ENCODE measurements at places on chromosomes 4 and X.

DNA sequence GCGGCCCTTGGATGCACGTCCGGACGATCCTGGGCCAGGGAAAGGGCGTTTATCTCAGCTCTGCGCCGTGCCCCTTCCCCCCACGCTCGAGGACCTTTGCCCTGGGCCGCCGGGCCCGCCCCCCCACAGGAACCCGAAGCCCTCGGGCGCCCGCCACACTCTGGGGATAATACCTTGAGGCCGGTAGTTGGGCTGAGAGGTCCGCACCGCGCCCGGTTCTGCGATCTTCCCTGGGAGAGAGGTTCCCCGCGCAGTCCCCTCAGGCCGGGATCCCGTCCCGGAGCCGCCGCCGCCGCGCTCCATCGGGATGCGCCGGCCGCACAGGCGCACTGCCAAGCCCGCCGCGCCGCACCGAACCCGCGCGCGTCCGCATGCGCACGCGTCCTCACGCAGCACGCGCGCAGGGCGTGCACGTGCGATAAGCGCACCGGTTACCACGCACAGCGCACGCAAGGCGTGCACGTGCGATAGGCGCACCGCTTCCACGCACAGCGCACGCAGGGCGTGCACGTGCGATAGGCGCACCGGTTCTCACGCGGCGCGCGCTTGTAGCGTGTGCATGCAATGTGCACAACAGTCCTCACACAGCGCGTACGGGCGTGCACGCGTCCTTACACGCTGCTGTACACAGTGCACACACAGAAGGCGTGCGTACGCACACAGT is at the start of gene MAP7D2:
MAP7D2 (minus strand) TSS at position 331 of the 664 bp plus-strand sequence; CDS start at position 303, 28 bp downstream.
- no peak for DNase-seq

DNA sequence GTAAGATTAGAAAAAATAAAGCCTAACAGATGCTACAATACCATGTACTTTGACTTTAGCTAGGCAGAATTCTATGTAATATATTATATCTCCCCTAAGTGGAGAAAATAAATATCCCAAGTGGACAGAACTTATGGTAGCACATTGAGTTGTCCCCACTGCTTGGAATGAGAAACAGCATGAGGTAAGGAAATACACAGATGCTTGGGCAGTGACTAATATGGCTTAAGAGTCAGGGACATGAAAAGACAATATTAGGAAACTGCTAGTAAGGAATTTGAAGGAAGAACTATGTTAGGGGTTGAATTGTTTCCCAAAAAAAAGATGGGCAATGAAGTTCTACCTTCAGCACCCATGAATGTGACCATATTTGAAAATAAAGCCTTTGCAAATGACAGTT is 2265.1 kb downstream of the PCDH7 start:
- DNase-seq, result no peak

DNA sequence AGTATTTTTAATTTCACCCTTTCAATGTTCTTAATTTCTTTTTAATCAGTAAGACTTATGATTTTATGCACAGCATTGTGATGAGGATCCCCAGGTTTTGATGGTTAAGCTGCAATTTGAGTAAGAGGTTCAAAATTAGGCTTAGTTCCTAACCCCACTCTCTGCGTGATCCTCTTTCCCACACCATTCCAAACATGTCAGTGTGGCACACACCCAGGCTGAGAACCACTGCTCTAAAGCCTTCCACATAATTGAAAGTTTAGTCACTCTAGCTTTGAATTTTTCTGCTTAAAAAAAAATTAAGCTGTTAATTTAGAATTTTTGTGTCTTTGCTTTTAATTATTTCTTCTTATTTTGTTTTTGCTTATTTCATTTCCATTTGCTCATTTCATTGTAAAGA is 68.8 kb upstream of the SLC7A11 start:
- no peak for DNase-seq

DNA sequence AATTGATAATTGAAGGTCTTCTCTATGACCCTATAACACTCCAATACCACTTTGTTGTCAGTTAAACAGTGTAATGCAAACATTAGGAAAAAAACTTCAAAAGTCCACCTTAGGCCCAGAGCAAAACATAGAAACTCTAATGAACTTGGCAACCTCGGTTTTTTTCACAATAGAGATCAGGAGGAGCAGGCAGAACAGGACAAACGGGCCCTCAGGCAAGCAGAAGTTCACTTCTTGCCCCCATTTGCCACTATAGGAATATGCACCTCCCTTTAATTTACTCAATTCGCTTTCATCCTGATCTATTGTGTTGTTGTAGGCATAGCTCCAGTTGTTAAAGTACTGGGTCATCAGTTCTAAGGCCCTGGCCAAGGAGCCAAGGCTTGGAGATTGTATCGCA is 18.2 kb downstream of the ACOX3 start:
- DNase-seq, result no peak

DNA sequence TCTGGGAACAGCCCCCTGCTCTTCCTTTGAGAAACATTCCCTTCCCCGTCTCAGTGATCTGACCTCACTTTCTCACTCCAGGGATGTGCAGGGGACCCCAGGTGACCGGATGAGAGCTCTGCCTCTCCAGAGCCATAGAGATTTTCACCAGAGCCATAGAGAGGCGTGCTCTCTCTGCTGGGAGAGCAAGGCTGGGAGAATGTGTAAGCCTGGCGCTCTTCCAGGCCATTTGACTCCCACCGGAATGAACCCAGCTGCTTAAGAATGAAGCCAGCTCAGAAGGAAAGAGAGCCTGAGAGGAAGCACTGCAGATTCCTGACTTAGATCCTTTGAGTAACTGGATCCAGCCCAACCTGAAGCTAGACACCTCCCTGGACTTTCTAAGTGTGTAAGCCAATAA is 106.4 kb downstream of the DHX15 start:
- DNase-seq, result no peak

GRCh38 chr4:73197220-73197619 is 61.4 kb downstream of the ANKRD17 start:
- no peak for DNase-seq

DNA sequence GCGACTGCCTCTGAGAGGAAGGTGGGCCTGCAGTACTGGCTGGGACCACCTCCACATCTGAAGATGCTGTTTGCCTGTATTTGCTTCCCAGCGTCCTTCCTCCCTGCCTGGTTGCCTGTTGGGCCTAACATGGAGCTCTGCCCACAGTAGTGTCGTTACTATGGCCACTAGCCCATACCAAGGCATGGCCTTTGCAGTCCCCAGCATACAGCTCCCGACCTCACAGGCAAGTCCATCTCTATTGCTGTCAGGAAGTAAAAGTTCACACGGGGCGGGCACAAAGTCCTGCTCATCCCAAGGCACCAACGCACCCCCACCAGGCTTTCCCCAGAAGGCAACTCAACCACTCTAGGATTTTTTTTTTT is 71.6 kb downstream of the MAML3 start:
- DNase-seq, result no peak

DNA sequence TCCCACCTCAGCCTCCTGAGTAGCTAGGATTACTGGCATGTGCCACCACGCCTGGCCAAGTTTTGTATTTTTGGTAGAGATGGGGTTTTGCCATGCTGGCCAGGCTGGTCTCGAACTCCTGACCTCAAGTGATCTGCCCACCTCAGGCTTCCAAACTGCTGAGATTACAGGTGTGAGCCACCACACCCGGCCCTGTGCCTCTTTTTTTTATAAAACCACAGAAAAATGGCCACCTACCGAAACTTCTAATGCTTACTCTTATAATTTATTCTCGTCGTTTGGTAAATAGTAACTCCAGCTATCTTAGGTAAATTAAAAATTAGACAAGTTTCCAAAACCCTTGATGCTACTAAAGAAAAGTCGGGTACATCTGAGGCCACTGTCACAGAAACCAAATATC is 54.4 kb downstream of the IRF2 start:
- DNase-seq, result no peak

GRCh38 chrX:136495043-136495442 is 2.3 kb upstream of the HTATSF1 start:
- DNase-seq, result no peak

DNA sequence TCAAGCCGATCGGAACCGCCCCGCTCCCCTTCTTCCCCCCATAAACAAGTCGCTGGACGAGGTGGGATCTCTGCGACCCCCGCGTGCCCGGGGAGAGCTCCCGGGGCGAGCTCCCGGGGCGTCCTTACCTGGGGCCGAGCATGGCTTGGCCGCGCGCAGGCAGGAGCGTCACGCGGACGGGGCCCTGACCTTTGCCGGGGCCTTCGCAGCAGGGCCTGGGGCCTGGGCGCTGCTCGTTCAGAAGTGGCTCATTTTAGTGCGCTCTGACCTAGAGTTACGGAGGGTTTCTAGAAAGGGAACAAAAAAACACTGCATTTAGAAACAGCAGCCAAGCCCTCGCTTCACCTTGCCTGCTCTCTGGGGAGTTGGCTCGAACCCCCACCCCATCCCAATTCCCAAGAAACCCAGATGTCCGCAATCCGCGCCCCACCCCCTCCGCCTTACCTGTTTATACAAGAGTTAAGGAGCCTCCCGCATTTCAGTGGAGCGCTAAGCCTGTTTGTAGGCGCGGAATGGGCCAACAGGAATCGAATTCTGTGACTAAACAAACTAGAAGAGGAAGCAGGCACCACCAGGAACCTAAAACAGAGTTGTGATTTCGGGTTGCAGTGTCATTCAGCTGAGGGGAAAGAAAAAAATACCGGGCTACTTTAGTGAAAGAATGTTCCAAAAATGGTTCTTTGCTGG is 814 bp upstream of the RBM47 start:
- peak; percentile 73 for DNase-seq

- DNase-seq, result peak; percentile 11
Measured at GRCh38 chr4:148442832-148443511, 758 bp upstream of the NR3C2 start.

Data from GM13976 (cell line).